RPMI8226 (cell line): ENCODE measurements at places on chromosomes 6 and 20.

- DNase-seq: no peak
Observed at GRCh38 chr6:12621754-12622153, 94.8 kb upstream of the PHACTR1 start.

- DNase-seq: no peak
Observed at GRCh38 chr6:84136364-84137050, 90.9 kb downstream of the CEP162 start.

DNA sequence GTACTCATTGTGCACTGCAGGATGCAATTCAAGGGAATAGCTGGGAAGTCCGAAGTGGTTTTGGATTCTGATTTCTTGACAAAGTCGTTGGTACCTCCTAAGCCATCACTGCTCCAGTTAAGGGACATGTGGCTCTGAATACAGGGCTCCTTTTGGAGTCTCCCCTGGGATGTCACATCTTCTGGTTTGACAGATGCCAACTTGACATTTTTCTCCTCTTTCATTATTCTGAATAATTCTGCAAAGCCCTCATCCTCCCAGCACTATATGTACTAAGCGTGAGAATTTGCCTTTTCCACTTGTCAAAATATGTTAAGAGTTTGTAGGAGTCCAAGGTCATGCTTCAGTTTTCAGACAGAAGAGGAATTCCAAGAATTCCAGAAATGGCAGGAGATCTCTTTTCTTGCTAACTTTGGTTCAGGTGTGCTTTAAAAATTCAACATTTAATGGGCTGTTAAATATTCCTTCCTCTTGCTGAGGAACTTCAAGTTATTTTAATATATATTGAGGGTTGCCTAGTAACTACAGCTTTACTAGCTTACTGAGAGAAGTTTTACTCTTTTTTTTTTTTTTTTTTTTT is 38.7 kb downstream of the DOK5 start:
- DNase-seq: no peak

DNA sequence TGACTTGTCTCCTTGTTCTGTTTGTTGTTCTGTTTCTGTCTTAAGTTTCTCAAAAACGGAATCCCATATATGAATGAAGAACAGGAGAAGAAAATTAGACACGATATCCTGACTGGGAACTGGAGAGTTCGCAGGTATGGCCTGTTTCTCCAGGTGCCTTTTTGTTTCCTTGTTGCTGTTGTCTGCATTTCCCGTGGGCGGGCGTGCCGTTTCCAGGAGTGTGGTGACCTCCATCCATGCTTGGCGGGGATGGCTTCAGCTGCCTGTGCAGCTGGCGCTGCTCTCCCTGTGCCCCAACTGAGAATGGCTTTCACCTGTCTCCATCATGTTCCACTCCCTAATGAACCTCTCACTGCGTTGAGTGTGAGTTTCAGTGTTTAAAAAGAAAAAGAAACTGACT is 4.4 kb downstream of the PNLDC1 start:
- DNase-seq: no peak

DNA sequence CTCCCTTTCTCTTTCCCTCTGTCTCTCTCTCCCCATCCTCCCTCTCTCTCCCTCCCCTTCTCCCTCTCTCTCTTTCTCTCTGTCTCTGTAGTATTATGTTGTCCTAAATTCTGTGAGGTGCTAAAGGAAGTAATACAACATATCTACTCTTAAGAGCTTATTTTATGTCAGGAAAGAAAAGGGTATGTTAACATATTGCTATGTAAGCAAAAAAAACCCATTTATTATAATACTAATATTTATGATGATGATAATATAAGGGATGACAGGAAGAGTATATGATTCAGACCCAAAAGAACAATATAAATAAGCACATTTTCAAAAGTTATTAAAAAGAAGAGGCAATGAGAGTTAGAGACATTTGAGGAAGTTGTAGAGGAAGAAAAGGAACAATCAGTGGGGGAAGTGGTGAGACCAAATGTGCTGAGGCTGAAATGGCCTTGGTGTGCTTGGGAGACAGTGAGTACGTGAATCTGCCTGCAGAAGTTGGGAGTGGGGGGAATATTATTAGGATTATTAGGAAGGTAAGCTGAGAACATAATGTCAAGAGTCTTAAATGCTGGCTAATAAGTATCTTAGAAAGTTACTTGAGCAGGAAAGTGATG is 303.6 kb upstream of the FERMT1 start:
- DNase-seq: no peak

DNA sequence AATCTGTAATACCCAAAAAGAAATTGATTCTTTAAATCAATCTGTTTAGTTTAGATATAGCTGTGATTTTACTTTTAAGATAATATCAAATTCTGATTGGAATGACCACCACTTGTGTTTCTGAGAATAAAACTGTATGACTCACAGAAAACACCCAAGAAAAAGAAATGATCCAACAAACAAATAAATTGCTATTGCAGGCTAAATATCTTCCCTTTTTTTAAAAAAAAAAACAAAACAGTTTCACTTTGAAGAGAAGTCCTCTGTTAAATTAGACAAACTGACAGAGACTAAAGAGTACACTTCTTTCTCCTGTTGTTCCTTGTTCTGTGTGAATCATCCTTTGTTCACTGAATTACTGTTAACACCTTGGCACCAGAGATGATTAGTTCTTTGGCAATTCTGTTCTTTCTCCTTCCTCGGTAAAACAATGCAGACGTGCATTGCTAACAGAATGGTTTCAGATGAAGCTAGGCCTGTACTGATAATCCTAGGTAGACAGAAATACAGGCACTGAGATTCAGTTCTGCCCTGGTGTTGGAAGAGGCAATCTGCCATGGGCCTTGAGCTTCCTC is 895.2 kb upstream of the CITED2 start:
- peak; percentile 15 for DNase-seq

GRCh38 chr6:63352544-63353285 is 32.9 kb upstream of the LGSN start:
- peak; percentile 74 for DNase-seq

GRCh38 chr6:17851720-17852161 is 135.7 kb downstream of the KIF13A start:
- no peak for DNase-seq
